NB4 (cell line): ENCODE measurements at places on chromosomes 12 and 14.
A peak's percentile ranks its signal among the peaks of the same experiment; 100 is the strongest.

- DNase-seq: peak; percentile 55
Measured at GRCh38 chr14:55277972-55278740, 6.9 kb downstream of the FBXO34 start.

DNA sequence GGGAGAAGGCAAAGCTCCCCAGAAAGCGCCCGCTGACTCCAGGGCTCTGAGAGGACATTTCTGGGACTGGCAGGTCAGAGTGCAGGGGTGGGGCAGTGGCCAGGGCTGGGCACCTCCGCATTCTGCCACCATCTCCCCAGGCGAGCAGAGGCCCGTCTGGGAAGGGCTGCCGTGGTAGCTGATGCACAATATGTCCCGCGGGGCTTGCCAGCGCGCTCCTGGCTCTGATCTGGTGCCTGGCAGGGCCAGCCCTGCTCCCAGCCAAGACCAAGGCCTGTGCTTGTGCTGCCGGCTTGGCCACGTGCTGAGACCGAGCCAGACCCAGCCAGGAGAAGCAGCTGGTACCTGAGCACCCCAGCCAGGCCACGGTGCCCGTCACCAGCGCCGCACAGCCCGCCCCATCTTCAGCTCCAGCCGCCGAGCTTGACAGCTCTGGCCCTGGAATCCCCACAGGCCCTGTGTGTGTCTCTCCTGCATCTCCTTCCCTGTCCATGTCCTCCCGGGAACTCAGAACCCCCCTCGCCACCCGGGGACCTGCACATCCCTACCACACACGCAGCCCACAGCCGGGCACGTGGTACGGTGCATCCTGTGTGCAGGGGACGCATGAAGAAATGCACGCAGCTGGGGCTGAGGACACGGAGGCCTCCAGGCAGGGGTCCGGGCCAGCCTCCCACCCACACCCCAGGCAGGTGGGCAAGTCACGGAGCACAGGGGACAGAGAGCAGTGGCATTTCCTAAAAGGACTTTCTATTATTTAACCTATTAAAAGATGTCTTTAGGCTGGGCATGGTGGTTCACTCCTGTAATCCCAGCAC lies 68.6 kb upstream of the C14orf180 start:
- no peak for DNase-seq

- peak; percentile 7 for DNase-seq
Measured at GRCh38 chr12:2170376-2170775, 117.6 kb downstream of the CACNA1C start.

DNA sequence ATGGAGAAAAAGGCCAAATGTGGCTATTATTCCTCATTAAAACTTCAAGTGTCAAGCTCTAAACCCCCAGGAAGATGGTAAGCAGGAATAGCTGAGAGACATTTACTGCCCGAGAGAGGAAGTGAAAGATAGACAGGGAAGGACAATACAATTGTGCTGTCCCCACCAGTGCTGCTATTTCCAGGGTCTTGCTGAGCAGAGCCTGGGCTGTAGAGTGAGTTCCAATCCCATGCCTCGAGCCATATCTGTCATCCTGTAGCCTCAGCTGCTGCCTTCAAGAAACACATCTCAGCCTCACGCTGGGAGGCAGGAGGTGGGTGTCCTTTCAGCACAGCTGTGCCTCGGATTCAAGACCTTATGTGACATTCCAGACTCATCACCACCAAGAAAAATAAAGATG lies 114.0 kb downstream of the RPAP3 start:
- DNase-seq: no peak

DNA sequence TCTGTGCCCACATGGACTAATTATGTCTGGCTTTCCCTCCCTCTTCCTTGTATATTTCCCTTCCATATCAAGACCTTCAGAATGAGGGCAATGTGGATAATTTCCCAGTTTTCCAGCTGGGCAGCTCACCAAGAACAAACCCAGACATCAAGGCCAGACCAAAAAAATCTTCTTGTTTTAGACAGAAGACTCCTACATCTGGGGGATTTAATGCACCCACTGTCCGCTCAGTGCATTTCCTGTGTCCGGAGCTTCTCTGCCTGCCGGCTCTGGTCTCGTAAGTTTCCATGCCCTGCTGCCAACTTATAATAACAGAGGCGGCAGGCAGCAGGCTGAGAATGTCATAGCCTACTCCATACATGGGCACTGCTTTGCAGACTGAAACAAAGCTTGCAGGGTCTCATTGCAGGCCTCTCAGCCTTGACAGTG lies 207.2 kb upstream of the BCL2L14 start:
- no peak for DNase-seq

DNA sequence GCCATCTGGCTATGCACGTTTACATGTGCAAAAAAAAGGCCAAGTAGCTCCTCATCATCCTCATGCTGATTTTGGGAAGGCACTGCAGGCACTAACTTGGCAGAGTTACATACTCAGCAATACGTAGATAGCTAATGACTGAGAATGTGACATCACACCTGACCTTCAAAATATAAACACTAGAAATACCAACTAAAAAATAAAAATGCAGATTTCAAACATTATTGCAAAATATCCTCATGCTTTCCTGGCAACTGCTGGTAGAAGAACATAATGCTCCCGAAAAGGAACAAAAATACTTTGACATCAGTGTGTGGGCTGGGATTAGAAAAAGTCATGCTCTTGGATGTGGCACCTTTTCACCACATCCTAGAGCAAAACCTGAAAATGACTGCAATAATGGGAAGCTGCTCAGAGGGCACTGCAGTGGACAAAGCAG lies 153.2 kb upstream of the ABCD2 start:
- no peak for DNase-seq

DNA sequence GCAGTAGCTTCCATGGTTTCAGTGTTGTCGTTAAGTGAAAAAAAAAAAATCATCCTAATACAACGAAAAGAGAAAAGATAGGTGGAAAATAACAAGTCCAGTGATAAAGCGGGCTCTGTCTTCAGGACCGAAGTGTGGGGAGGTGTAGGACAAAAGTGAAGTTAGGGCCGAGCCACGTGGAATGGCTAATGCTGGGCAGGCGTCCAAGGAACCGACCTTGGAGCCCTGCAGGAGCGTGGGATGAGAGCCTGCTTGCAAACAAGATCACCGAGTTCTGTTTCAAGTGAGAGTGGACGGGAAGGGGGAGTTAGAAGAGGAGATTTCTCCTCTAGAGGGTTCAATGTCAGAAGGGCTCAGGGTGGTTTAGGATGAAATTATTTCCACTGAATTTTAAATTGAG lies 22.2 kb downstream of the A2ML1 start:
- no peak for DNase-seq

- no peak for DNase-seq
Measured at GRCh38 chr12:91053951-91054715, 3.7 kb downstream of the KERA start.

GRCh38 chr14:103259801-103260628 lies 74.0 kb upstream of the EIF5 start:
- no peak for DNase-seq

GRCh38 chr12:67430708-67431335 lies 161.7 kb downstream of the CAND1 start:
- DNase-seq: no peak

DNA sequence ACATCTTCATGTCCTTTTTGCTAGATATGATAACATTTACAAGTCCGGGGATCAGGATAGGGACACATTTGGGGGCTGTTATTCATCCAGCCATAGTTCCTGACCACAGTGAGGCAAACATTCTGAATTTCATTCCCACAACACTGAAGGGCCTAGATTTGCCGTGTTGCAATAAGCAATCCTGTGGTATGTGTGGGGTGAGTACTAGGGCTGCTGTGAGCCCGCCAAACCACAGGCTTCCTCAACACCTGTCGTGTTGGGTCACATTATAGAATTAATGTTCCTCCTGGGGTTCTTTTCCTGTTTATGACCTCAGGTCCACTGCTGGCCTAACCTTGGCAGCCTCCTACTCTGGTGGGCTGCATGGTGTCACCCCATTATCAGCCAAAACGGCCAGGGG lies 119.2 kb downstream of the TBC1D30 start:
- DNase-seq: peak; percentile 59

GRCh38 chr12:20463913-20464524 lies 95.7 kb downstream of the PDE3A start:
- peak; percentile 49 for DNase-seq

DNA sequence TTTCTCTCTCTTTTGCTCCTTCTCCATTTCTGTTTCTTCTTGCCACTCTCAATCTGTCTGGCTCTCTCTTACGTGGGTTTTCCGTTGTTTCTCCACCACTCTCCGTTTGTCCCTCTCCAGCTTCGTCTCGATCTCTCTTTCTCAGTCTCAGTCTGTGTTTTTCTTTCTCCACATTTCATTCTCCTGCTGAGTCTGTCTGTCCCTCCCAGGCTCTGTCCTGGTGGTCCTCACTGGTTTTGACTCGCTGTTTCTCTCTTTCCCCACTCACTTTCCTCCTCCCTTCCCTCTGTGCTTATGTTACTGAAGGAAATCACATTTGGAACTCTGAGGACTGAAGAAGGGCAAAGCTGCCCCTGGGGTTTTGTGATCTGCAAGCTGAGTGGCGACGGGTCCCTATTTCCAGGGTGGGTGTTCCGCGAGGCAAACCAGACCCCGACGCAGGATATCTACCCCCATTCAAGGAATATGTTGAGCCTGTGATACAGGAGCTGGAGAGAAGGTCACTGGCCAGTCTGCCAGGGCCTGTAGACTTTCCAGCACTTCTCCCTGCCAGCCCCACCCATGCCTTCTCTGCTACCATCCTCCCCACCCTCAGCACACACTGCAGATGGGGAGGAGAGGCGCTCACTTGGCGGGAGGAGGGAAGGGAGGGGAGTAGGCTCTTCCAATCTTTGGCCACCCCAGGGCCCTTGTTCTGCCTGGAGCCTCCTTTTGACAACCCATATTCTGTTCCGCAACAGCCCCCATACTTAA lies 102.7 kb upstream of the MAP1LC3B2 start:
- no peak for DNase-seq

DNA sequence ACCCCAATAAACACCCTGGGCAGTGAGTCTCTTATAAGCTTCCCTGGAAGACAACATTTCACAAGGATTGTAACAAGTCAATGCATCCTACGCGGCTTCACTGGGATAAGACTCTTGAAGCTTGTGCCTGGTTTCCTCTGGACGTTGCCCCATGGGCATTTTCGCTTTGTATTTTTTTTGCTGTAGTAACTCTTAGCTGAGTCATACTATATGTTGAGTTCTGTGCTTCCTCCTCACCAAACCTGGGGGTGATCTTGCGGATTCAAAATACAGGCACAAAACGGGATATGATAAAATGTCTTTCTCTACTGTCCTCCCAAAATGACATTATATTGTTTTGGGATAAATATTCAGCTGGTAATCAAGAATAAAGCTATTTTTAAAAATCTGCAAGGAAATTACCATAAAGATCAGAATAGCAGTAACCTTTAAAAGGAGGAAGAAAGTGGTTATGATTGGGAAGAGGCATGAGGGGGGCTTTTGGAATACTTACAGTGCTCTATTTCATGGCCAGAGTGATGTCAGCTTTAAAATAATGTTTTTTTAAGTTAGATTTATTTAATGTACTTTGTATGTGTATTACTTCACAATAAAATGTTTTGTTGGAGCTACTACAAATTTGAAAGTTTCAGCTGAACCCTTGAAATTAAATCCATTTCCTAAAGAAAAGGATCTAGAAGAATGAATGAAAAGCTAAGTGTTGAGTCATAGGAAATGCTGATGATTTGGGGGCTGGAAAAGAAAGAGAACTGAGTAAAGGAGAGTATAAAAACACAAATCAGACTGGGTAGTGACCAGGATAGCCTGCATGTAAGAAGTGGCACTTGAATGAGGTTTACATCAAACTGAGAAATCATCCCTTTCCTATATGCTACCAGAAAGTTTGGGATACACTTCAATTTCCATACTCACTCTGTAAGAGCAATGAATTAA lies 14.7 kb downstream of the BTBD7 start:
- DNase-seq: peak; percentile 55

DNA sequence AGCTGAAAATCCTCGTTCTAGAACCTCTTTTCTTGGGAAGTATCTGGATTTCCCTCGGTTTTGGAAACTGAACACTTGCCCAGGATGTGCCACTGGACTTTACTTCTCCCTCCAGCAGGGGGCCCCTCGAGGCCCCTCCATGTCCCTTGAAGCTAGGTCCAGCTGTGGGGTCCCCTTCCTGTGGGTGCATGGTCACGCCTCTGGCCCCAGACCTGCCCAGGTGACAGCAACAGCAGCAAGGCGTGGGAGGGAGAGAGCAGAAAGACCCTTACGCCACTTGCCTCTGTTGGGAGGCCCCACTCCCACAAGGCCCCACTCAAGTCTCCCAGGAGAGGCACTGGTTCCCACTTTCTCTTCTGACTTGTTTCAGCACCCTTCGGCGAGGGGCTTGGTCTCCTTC lies 3.1 kb downstream of the SLC25A29 start:
- DNase-seq: peak; percentile 42

DNA sequence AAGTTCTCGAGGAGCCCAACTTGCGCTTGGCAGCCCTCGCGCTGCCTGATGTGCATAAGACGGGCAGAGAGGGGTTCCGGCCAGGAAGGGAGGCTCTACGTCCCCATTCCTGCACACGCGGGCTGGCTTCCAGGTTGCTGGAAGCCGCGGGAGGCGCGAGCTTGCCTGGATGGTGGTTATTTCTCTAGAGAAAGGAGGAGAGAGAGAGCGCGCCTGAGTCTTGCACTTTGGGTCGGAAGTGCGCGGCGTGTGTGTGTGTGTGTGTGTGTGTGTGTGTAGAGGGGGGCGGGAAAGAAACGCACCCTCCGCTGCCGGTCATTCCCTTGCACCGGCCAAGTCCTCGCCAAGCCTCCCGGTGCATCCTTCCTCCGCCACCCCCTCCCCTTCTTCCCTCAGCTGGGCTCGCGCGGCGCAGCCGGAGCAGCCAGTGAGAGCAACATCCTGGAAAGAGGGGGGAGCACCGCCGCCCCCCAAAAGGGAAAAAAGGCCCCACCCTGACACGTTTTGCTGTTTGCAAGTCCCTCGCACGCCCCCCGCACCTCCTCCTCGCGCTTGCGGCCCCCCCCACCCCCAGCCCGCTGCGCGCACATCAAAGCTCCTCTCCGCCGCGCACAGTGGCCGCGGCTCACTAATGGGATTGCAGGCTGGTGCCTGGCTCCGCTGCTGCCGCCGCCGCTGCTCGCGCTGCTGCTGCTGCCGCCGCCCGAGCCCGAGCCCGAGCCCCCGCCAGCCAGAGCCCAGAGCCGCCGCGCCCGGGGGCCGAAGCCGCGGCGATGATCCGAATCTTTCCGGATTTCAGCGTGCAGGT lies 4.4 kb upstream of the NPAS3 start:
- DNase-seq: no peak

- no peak for DNase-seq
Measured at GRCh38 chr12:113325916-113326315, 9.0 kb downstream of the SLC8B1 start.
